H7 (cell line): ENCODE measurements at places on chromosomes 5 and 9. TPM values are rescaled to one million over a fixed set of nuclear protein-coding genes. Genes with fewer than 3 reads are reported as not detected.

Gene OTP
- total RNA-seq = not detected in 2 replicates

Gene GABRA1
- 0.76 and 1.4 TPM in 2 replicates for total RNA-seq

Gene ENTPD8
- 0.55 and 0.76 TPM in 2 replicates for total RNA-seq

Gene SGCD
- 0.04 TPM in 1 of 2 replicates, not detected in the other for total RNA-seq

Gene CCDC69
- total RNA-seq = 5.6 and 8.7 TPM in 2 replicates

Gene MLANA
- total RNA-seq = not detected in 2 replicates

Gene RAPGEF6
- 6.1 and 11.7 TPM in 2 replicates for total RNA-seq

Gene FAXDC2
- total RNA-seq = 2.6 and 9.6 TPM in 2 replicates

Gene MOB3B
- total RNA-seq = 6.9 and 7.9 TPM in 2 replicates

Gene SPINK13
- total RNA-seq = not detected in 2 replicates

Gene SLC34A1
- not detected in 2 replicates for total RNA-seq

Gene SLC25A25
- total RNA-seq = 23.1 and 23.7 TPM in 2 replicates
